ENCODE measurements at places on chromosomes 6 and 20.

GRCh38 chr6:165229216-165229615 is 80.2 kb downstream of the C6orf118 start:
- DNase-seq, result no peak

GRCh38 chr6:90429713-90430112 is 133.1 kb upstream of the BACH2 start:
- DNase-seq, result no peak

GRCh38 chr6:13813621-13814175 is 659 bp downstream of the MCUR1 start:
- DNase-seq, result no peak

DNA sequence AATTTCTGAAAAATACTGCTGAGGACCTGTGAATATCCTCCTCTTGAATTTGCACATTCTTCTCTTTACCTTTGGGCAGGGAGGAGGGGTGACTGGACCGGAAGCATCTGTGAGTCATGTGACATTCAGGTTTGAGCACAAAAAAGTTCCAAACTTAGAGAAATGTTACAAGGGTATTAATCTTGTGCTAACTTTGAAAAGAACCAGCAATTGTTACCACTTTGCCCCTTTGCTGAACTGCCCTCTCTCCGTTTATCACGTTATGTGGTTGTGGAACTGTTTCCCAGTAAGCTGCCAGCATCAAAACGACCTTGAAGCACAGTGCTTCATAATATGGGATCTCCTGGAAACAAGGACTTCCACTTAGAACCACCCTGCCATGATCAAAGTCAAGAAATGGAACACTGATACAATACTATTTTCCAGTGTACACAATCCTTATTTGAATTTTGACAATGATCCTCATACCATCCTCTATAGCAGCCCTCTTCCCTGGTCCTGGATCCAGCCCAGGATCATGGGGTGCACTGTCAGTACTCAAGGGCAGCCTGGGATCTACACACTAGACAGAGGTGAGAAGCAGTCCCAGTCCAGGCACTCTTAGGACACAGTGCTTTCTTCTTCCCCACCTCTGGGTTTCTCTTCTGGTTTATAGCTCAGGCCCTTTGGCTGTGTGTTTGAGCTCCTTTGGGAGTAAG is 2.3 kb upstream of the TUBB1 start:
- DNase-seq, result no peak

GRCh38 chr20:43537921-43538877 is 20.6 kb upstream of the SGK2 start:
- no peak for DNase-seq

- peak; percentile 5 for DNase-seq
These were observed 1.7 kb downstream of the AMD1 start for GRCh38 chr6:110876170-110876773.

DNA sequence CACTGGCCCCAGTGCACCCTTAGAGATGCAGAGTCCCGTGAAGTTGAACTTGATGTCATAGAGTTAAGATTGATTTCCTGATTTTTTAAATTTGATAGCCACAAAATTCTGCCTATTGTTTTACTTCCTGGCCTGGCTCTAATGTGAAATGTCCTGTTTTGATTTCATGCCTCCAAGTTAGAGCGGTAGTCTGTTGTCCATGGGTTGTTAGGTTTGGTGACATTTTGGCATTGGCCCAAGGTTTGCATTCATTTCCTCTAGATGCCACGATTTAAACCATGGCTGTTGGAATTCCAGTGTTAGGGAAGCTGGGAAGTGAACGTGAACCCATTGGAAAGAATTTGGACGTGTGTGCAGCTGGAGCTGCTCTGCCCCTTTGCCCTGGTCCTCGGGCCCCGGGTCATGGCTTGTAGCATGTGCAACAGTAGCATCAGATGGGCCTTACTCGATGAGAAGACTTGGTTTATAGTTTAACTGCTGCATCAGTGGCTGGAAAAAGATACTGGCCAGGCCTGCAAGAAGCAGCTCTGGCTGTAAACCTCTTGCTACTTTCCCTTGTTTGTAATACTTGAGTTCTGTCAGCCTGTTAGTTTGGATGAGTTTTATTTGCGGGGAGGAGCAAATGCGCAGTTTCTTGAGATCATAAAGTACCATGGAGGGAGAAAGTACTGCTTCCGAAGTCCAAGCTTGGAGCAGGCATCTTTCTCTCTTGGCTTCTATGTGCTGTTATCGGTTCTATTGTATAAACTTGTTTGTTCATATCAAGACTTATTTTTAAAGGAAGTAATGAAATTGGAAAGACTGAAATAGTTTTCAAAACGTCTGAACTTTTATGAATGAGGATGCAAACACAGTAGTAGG is 121.4 kb upstream of the CLDN20 start:
- DNase-seq, result no peak

DNA sequence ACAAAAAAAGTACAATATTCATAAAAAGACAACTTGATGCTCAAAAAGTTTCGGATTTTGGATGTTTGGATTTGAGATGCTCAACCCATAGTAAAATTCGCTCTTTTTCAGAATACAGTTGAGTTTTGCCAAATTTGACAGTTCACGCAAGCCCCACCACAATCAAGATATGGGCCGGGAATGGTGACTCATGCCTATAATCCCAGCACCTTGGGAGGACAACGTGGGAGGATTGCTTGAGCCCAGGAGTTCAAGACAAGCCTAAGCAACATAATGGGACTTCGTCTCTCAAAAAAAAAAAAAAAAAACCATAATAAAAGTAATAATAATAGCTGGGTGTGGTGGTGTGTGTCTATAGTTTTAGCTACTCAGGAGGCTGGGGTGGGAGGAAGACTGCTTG is 51.3 kb downstream of the PHF20 start:
- DNase-seq, result no peak

GRCh38 chr6:143517447-143517773 is 5.9 kb upstream of the FUCA2 start:
- DNase-seq, result no peak

GRCh38 chr6:137775720-137776119 is 91.3 kb upstream of the TNFAIP3 start:
- DNase-seq, result no peak

DNA sequence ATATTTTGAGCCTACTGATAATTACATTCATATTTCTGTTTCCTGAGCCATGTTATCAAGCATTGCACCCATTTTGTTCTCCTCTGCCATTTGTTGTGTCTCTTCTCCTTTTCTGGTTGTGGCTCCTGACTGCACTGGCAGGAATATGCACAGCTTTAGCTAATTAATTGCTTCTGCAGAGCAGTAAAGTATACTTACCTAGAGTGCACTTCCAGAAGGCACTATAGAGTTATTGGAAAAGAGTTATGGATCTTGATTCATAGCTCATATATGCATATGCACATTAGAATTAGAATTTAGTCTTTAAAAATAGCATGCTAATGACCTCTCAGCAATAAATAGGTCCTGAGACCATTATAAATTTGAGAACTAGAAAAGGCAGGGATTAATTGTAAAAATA is 262.6 kb downstream of the NKAIN2 start:
- DNase-seq, result no peak

DNA sequence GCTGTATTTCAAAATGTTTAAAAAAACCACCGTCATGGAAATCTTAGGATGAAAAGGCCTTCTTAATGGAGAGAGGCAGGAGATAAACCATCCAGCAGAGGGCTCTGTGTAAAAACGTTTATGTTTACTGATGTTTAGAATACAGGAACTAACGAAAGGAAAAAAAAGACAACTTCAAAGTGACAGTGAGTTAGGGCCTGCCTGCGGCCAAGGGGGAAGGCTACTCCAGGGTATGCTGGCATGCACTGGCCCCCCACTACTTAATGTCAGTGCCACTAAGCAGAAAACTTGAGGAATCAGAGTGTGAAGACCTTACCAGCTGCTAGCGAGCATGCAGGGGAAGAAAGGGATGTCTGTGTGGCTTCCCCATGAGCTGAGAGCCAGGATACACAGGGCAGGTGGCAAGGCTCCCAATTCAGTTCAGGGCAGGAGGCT is 47.7 kb downstream of the AKAP7 start:
- no peak for DNase-seq

DNA sequence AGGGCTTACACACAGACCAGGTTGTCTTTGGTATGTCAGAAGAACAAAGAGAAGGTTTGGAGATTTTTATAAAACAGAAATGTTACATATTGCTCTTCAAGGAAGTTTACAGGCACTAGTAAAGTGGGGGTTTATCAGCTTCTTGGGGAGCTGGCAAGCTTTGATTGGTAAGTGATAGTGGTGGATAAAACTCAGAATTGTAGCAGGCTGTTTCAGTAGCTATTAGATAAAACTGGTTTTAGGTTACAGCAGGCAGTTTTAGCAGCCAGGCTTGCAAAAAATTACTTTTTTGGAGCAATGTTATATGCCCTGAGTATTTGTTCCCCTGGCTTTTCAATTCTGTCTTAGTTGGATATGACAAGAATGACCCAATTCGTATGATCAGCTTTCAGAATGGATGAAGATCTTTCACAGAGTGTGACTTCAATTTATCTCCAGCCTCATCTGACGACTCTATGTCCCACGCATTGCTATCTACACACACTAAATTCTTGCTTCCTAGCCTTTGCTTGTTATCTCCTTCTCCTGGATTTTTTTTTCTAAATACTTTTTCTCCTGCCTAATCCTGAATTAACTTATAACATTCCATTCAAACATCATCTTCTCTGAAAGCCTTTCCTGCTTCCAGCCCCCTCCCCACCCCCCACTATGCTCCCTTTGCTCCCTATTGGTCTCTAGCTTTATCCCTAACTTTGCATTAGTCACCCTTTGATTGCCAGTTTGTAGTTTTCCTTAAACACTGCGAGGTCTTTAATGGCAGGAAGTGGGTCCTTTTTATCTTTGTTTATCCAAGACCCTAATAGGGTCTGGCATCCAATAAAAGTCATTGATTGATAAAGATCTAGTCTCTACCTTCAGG is 1.0 kb upstream of the TOMM34 start:
- DNase-seq, result no peak

GRCh38 chr20:59661621-59662020 is 57.3 kb downstream of the PHACTR3 start:
- no peak for DNase-seq

DNA sequence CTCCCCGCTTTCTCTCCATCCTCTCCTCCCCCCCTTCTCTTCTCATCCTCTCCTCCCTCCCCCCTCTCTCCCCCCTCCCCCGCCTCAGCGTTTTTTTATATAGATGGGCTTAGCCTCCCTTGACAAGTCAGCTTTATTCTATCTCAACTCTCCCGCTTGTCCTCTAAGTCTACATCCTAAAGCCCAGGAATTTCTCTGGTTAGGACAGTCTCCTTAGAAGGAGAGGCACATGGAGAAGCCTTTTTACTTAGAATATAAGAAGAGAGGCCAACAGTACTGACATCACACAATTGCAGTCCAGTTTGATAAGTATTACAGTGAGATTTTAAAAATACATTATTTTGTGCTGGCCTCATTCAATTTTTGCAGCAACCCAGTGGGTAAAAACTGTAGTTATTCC is 83.5 kb downstream of the LYRM2 start:
- DNase-seq, result no peak

GRCh38 chr20:34249291-34249690 is 8.1 kb downstream of the ASIP start:
- DNase-seq, result no peak

DNA sequence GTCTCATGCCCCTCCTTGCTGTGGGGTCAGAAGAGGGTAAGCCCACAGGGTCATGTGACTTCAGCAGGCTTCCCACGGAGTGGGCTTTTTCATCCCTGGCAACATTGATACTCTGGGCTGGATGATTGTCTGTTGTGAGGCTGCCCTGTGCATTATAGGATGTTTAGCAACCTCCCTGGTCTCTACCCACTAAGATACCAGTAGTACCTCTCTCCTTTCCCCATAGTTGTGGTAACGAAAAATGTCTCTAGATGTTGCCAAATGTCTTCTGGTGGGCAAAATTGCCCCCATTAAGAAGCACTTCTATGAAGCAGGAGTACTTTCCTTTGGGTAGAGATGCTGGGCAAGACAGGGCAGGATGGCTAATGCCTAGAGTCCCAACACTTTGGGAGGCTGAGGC is 232.5 kb upstream of the ZNF217 start:
- DNase-seq, result no peak

DNA sequence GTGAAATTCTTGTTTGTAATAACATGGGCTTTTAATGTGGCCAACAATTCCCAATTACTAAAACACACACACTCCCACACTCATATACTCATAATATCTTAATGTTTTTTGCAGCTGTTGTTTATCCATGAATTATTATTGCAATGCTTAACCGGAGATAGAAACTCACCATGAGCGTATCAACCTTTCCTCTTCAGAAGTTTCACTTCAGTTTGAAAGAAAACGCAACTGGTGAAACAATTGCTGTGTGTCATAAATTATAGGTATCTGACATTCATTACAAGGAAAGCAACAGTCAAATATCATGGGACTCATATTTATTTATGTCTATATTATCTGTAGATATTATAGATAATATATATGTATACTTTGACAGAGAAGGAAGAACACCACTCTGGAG is 104.1 kb downstream of the HDGFL1 start:
- no peak for DNase-seq

DNA sequence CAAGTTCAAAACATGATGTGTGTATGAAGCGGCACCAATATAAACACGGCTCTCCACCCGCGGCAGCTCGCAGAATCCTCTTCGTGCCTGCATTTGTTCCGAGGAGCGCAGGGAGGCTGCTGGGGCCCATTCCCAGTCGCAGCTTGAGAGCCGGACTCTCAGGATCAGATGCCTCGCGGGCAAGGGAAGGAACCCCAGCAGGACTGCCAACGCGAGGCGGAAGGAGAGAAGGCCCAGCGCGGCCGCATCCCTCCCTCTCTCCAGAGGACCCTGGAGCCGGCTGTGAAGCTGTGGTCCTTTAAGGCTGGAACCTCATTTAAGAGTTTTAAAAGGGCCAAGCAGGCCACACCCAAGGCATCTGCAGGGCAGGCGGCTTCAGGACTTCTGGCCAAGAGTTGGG is 44.2 kb upstream of the ZBP1 start:
- no peak for DNase-seq

DNA sequence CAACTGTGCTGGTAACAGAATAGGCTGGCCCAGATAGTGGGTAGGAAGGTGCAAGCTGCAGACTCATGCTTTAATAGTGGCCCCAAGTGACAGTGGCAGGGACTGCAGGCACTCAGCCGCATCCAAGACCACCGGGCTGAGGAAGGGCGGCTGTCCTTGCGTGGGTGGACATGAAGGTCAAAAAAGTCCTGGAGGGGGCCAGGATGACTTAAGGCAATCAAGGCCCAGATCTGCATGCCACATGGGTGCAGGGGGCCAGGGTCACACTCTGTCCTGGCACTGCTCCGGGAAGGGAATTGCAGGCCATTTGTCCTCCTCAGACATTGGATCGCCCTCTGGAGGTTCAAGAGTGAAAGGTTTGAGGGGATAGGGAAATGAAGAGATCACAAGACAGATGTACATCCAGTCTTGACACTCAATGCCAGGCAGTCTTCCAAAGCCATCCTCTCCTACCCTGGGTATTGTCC is 10.4 kb upstream of the VNN2 start:
- DNase-seq, result no peak

All from stimulated activated CD8-positive, alpha-beta memory T cell treated with anti-CD3 and anti-CD28 coated beads, Interleukin-7, amount 100 ng/mL, for 1 hour (primary cell).